ENCODE measurements at places on chromosomes 12 and 14.

DNA sequence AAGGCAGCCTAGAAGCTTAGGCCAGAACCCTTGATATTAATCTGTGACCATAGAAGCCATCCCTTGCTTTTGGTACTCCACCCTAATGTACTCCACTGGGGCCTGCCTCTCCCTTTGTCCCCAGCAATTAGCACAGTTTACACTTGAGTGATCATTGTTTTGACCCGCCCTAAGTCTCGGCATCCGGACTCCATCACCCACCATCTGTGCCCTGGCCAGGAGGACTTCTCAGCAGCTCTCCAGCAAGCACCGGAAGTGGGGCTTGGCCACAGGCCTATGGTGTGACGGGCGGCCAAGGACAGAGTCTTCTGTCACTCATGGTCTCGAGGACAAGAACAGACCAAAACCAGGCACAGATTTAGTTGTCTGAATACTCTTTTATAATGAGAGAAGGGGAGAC, 126.5 kb upstream of the NTF3 start:
- no peak for DNase-seq

DNA sequence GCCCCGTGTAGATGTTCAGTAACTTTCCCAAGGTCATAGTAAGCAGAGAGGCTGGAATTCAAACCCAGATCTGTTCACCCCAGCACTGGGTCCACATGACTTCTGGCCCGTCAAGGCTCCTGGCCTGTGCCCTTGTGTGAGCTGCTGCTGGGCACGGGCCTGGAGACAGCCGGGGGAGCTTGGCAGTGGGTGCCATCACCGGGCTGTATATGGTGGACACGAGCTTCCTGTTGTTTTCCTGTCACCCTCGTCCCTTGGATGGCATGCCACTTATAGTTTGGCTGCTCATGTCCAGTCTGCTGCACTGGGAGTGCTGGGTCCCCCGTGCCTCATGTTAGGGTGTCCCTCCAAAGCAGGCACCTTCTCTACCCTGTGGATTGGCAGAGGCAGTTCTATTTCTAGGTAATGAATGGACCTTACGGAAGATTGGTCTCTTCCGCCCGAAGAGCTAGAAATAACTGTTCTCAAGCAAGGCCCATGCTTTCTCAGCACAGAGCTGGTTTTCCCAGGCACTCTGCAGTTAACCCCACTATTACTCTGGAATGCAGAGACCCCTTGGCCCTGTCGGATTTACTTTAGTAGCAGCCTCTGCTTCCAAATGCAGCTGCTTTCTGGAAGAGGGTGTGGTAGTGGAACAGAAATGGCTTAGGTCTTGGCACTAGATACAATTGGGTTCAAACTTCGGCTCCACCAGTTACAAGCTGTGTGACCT, 44.3 kb downstream of the ELK3 start:
- no peak for DNase-seq

DNA sequence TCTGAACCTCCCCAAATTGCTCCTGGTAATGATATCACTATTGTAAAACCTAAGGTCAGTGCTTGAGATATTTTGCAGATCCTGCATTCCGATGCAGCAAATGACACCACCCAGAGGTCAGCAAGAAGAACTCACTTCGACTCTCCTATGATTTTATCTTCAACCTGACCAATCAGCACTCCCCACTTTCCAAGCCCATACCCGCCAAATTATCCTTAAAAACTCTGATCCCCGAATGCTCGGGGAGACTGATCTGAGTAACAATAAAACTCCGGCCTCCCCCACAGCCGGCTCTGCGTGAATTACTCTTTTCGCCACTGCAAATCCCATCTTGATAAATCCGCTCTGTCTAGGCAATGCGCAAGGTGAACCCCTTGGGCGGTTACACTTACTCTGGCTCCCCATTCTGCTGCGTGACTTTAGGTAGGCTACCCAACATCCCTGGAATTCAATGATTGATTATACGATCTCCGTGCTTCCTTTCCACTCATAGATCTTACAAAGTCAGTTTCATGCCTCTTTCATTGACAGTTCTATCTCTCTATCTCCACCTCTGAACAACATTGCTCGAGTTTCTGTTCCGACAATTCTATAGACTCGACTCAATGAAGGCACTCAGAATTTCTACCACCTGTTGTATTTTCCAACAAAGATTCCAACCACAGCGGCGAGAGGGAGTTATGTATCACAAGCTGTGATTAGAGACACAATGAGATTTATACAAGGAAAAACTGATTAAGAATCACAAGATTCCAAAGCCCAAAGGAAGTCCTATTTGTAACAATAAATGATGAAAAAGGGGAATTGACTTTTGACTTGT, 939 bp downstream of the NPC2 start:
- no peak for DNase-seq

DNA sequence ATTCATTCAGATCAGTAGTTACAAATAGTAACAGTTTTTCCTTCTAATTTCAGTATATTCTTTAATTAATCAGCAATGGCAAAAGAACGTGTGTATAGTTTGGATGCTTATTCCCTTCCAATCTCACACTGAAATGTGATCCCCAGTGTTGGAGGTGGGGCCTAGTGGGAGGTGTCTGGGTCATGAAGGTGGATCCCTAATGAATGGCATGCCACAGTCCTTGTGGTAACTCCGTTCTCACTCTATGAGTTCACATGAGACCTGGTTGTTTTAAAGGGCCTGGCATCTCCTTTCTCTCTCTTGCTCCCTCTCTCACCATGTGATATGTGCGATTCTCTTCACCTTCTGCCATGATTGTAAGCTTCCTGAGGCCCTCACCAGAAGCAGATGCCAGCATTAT, 18.9 kb upstream of the SYNDIG1L start:
- DNase-seq, result no peak

- DNase-seq, result no peak
Measured at GRCh38 chr12:98123021-98123461, 392.3 kb upstream of the TMPO start.

DNA sequence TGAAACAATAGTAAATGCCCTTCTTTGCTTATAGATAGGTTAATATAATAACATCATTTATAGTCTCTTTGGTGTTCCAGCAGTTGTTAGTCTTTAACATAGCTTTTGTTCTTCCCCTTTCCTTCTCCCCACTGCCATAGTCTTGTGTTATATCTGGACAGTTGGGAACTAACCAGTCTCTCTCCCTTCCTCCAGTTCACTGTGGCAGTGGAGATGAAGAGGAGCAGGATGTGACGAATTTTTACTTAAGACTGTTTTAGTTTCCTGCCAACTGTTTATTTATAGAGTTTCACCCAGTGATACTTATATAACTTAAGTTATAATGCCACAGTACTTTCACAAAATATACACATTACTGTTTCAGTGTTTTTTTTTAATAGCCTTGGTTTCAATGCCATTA, 277.4 kb downstream of the PDZRN4 start:
- DNase-seq, result no peak
